Foreskin melanocyte (primary cell): ENCODE measurements at places on chromosomes 4 and X.

DNA sequence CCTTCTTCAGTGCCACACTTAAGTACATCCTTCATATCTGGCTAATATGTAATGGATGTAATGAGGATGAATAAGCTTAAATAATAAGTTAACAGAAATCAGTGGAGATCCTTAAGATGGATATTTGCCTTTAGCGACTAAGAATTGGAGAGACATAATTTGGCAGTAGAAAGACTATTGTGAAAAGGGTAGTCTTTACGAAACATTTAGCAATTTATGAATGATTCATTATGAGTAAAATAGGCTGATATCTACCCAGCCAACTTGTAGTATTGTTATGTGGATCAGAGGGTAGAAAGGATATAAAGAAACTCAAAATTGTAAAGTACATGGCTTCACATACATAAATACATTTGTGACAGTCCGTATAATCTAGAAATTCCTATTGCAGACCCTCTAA is 2371.8 kb downstream of the PCDH7 start:
- DNase-seq: no peak

GRCh38 chr4:122119739-122120138 is 32.4 kb upstream of the BLTP1 start:
- DNase-seq: no peak

DNA sequence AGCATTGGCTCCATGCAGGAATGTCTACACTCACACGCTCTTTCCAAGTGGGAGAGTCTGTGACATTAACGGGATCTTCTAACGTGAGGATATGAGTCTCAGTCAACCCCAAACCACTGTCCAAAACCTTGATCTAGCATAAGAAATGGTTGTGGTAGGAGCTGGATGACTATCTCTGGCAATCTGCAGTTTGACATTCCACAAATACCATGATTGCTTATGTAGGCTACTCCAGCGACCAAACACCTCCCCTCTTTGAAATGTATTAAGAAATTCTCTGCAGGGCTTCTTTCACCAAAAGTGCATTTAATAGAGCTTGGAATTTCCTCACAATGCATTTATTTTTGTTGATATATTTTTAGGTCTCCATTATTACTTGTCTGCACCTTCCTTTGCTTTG is 14.1 kb upstream of the STX18 start:
- DNase-seq: no peak

GRCh38 chr4:153791746-153792617 is 3.1 kb upstream of the SFRP2 start:
- no peak for DNase-seq

GRCh38 chrX:144683247-144683646 is 564.1 kb upstream of the SPANXN1 start:
- no peak for DNase-seq

GRCh38 chr4:166377578-166377977 is 504.5 kb downstream of the TLL1 start:
- DNase-seq: no peak

- no peak for DNase-seq
Measured at GRCh38 chrX:105664243-105664642, 158.1 kb upstream of the NRK start.

DNA sequence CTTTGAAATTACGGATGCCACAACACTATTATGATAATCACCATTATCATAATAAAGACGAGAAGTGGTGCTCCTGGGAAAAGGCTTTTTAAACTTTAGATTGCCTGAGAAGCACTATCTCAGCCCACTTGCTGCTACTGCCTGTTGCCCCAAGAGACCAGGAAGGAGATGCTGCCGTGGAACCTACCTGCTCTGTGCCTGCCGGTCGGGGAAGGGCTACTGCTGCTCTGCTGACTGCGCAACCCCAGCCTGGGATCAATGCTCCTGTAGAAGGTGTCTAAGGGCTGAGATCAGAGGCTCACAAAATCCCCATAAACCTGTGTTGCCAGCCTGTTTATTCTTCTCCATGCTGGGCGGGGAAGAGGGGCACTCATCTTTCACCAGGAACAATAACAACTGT is 145.3 kb upstream of the VCX3B start:
- DNase-seq: no peak

GRCh38 chr4:105389167-105389566 is 84.7 kb downstream of the PPA2 start:
- DNase-seq: no peak

DNA sequence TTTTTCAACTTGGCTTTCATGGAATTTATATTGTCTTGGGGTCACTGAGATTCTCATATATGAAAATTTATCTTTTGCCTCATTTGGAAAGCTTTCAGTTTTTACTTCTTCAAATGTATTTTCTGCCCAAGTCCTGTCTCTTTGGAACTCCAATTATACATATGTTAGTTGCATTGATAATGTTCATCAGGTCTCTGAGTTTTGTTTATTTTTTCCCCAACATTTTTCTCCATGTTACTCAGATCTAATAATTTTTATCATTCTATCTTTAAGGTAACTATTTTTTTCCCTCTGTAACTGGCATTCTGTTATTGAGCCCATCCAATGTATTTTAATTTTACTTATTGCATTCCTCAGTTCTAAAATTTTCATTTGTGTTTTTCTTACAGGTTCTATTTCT is 10.7 kb upstream of the TRO start:
- no peak for DNase-seq

GRCh38 chr4:54281054-54281766 is 52.1 kb downstream of the PDGFRA start:
- peak; percentile 16 for DNase-seq

DNA sequence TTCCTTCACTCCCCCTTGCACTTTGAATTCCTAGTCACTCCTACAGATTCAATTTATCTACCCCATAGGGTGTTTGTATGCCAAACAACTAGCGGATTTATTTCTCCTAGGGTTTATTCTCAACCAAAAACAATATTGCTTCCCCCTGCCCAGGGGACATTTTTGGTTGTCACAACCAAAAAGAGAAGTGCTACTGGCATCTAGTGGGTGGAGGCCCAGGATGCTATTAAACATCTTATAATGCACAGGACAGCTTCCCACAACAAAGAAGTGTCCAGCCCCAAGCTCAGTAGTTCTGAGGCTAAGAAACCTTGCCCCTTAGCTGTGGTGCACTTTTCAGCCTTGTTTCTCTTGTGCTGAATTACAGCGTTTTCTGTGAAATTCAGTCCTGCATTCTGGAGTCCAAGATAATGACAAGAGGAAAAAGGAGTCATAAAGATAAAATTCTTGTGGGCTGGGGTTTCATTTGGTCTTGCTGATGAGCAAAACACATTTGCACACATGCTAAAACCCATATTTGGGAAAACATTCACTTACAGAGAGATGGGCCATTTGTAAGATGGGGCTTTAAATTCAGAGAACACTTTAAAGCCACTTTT is 11.2 kb upstream of the SYTL4 start:
- DNase-seq: no peak

- no peak for DNase-seq
Measured at GRCh38 chrX:40719218-40719617, 16.1 kb downstream of the MED14 start.

GRCh38 chr4:99490286-99490685 is 20.5 kb upstream of the C4orf17 start:
- DNase-seq: no peak

- DNase-seq: no peak
Measured at GRCh38 chrX:20221902-20222301, 44.8 kb downstream of the RPS6KA3 start.

DNA sequence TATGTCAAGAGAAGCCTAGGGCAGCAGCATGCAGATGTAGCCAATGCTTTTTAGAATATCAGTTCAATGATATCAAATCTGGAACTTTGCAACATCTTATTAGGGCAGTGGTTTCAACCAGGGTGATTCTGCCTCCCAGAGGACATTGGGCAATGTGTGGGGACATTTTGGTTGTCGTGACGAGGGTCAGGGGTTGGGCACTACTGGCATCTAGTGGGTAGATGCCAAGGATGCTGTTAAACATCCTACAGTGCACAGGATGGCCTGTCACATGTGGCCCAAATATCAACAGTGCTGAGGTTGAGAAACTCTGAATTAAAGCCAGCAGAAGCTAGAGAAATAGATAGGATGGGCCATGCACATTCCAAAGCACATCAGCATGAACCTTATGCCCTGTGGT is 152.3 kb downstream of the AMELX start:
- no peak for DNase-seq

DNA sequence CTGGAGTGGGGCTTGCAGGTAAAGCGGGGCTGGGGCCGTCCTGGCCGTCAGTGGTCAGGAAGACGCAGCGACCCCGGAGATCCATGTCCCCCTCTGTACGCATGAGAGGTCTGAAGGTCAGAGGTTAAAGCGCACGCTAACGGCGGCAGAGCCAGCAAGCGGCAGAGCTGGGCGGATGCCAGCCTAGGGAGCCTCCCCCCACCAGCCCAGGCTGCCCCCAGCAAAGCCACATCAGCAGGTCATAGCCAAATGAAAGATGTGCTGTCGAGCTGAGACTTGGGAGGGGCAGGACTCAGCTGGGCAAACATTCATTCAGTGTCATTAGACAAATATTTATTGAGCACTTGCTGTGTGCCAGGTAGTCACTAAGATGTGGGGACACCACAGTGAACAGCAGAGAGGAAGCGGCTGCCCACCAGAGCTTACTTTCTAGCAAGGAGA is 593 bp upstream of the JAKMIP1 start:
- DNase-seq: no peak

- DNase-seq: no peak
Measured at GRCh38 chr4:155590796-155591585, 75.7 kb upstream of the GUCY1A1 start.

- no peak for DNase-seq
Measured at GRCh38 chr4:73172161-73172560, 86.4 kb downstream of the ANKRD17 start.

DNA sequence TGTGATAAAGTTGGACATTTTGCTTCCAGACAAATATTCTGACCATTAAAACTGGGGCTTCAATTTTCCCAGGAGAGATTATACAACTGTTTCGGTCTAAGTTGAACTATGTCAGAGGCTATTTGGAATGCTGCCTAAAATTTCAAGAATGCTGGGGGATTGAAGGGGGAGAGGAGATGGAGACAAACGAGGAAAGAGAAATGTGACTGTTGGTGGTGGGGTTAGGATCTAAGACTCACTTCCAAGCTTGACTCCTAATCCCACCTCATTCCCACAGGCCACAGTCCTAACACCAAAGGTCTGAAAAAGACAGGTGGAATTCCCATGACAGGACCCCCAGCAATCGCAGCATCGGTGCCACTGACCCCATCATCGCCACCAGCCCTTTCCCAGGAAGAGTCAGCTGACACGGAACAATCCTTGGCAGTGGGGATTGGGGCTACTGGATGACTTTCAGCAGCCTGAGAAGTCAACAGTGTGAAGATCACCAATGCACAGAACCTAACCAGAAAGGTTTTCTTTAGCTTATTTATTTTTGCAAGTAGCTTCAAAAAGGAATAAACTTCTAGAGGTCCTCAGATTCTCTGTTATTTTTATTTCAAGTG is 74.0 kb upstream of the PRSS48 start:
- no peak for DNase-seq

- DNase-seq: no peak
Measured at GRCh38 chr4:119032921-119033685, 102.5 kb upstream of the MYOZ2 start.

- peak; percentile 71 for DNase-seq
Measured at GRCh38 chr4:21656832-21657231, 291.7 kb downstream of the KCNIP4 start.

GRCh38 chrX:19682712-19683331 is 167.5 kb upstream of the MAP3K15 start:
- no peak for DNase-seq

- DNase-seq: no peak
Measured at GRCh38 chrX:97167333-97167732, 283.6 kb downstream of the RPA4 start.

DNA sequence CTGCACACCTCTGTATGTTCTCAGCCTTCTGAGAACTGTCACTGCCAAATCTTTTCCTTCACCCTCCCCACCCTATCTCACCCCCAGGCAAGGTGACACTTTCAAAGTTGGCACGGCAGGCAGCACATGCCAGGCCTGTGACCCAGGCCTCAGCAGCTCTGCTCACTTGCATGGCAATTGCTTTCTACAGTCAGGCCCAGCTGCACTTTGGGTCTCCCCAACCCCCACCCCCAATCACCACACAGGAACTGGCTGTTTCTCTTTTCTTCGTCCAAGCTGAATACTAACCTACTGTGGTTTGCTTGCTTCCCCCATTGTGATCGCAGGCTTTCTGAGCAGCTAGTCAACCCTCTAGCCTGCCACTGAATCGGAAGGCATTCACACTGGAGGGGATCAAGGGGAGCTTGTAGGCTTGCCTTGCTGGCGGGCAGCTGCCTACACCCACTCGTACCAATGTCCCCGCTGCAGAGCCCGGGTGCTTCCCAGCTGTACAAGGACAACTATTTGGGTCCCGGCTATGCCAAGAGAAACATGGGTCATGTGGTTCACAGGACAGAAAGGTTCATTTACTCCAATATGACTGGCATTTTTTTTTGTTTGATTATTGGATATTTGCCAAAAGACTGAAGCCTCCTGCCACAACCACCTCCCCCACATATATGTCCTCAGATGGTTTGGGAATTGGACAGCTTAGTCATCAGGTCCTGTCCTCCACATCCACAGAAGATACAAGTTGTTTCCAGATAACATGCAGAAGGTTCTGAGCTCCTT is 28.1 kb downstream of the SLC25A43 start:
- peak; percentile 35 for DNase-seq

- DNase-seq: peak; percentile 38
Measured at GRCh38 chr4:74370912-74371311, 6.0 kb downstream of the EREG start.
